ENCODE measurements at places on chromosomes 7 and 10.

- peak; percentile 33 for DNase-seq
Measured at GRCh38 chr10:125048094-125048864, 106.4 kb downstream of the ZRANB1 start.

- no peak for DNase-seq
Measured at GRCh38 chr7:140915935-140916555, 8.7 kb downstream of the BRAF start.

DNA sequence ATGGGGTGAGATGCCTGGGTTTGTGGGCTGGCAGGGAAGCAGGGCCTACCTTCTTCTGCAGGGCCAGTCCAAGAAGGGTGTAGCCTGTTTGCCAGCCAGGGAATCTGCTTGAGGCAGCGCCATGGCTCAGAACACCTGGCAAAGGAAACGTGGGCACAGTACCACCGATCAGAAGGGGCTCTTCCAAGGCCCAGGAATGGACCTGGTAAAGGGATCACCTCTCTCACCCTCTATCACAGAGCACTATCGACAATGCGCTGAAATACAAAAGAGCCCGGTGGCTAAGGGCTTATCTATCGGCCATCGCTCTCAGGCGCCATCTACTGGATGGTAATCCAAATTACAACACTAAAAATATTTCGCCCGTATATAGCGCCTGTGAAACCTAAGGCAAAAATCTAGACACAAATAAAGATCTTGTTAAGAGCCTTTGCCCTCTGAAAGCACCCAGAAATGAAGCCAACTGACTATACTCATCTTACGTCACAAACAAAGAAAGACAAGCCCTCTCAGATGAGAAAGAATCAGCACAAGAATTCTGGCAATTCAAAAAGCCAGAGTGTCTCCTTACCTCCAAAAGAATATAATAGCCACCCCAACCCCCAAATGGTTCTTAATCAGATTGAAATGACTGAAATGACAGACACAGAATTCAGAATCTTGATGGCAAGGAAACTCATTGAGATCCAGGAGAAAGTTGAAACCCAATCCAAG is 217.8 kb upstream of the HPS1 start:
- DNase-seq: no peak

GRCh38 chr7:36904802-36905201 is 180.5 kb upstream of the AOAH start:
- no peak for DNase-seq

GRCh38 chr10:133158756-133159610 is 1.0 kb upstream of the KNDC1 start:
- no peak for DNase-seq

- DNase-seq: no peak
Measured at GRCh38 chr7:157521061-157521731, 184.4 kb downstream of the DNAJB6 start.

GRCh38 chr10:69994262-69994661 is 58.4 kb upstream of the MACROH2A2 start:
- no peak for DNase-seq

- DNase-seq: no peak
Measured at GRCh38 chr7:87767827-87768226, 108.3 kb downstream of the SLC25A40 start.

DNA sequence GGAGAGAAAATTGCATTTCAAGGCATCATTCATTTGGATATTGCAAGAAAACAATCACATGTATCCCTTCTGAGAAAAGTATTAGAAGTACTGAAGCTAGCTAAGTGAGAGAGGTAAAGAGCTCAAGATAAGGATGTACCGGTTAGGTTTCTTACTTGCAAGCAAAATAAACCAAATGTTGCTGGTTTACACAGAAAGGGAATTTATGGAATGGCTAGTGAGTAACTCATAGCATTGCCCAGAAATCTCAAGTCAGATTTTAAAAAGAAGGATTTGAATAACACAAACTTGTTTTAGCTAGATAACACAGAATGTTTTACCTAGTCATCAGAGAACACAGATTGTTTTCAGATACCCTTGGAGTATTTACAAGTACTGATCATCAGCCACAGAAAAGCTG is 30.6 kb downstream of the KLHL7 start:
- DNase-seq: no peak

- DNase-seq: no peak
Measured at GRCh38 chr7:70352088-70352487, 753.8 kb downstream of the AUTS2 start.

GRCh38 chr7:127673902-127674301 is 21.9 kb downstream of the SND1 start:
- no peak for DNase-seq

DNA sequence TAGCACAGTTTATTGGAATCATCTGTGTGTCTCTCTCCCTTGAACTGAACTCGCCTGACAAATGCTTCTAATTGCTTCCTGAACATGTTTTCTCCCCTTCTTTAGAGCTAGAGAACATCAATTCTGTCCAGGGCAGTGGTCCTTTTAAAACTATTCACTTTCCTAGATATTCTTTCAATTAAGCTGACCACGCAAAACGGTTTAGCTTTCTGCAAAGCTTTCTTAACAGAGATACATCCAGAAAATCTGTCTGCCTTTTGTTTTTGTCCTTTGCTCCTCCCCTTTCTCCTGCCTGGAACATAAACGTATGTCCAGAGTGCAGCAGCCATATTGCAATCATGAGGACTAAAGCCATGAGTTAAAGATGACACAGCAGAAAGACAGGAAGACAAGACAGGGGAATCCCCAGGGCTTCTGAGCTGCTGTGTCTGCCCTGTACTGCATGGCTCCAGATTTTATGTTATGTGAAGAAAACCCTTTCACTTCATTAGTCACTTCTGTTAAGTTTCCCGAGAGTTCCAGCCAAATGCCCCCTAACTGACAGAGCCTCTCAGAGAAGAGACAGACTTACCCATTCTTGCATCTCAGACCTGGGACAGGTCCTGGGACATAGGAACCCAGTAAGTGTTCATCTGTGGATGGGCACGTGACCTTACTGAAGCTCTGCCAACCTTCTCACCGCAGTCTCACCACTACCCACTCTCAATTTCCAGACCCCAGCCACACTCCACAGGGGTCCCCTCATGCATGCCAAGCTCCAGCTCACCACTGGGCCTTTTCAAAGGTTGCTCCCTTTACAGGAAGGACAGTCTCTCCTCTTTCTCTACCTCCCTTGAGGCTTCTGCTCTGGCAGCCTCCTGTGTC is 35.0 kb upstream of the CPXM2 start:
- no peak for DNase-seq

GRCh38 chr7:77475181-77475580 is 59.0 kb upstream of the GSAP start:
- no peak for DNase-seq

DNA sequence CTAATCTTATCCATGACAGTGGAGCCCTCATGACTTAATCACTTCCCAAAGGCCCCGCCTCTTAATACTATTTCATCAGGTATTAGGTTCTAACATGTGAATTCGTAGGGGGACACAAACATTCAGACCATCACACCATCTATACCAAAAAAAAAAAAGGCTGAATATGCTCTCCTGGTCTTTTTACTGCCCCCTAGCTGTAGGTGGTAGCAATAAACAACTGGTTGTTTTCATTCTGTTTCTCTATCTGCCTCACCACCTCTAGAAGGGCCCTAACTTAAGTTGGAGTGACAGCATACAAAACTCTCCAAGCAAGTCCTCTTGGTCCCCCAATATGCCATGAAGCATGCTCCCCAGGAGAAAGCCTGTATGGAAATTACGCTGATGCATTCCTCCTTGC is 94.1 kb downstream of the GRM8 start:
- no peak for DNase-seq

DNA sequence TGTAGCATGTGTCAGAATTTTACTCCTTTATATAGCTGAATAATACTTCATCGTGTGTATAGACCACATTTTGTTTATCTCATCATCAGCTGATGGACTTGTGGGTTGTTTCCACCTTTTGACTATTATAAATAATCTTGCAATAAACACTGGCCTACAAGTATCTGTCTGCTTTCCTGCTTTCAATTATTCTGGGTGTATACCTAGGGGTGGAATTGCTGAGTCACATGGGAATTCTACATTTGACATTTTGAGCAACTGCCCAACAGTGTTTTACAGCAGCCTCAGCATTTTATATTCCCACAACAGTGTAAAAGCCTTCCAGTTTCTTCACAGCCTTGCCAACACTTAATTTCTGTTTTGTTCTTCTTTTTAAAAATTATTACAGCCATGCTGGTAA is 200.3 kb upstream of the PRSS1 start:
- DNase-seq: no peak

DNA sequence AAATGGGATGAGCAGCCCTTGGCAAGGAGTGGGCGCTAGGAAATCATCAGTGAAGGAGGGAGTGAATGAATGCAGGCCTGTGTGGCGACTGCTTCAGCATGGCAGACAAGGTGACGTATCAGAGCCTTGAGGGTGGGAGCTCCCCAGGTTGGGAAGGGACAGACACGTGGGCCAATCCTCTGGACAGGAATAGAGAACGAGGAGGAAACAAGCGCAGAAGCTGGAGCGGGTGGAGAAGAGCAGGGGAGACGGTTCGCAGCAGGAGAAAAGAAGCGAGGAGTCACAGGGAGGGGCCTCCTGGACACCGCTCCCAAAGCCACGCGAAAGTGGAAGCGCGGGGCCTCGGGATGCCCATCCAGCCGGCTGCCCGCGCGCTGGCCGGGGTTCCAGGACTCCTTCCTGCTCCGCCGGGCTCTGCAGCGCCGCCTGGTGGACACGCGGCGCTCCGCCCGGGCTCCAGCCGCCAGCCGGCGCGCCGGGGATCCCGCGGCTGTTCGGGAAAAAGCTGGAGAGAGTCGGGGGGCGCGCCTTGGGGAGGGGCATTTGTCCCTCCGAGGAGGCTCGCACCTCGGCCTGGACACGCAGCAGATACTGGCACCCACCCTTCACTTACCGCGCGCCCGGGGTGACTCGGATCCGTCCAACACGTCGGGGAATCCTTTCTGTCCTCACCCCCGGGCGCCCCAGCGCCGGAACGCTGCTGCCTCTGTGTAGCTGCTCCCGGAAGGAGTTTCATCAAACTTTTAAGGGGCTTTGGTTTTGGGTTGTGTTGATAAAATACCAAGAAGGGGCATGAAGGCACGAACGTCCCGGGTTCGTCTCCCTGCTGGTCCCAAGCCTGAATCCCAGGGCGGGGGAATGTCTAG is 6.3 kb downstream of the ZNF503 start:
- DNase-seq: no peak

- DNase-seq: no peak
Measured at GRCh38 chr10:21811245-21811585, 192.3 kb downstream of the DNAJC1 start.

- no peak for DNase-seq
Measured at GRCh38 chr7:151066273-151066974, 7.0 kb downstream of the SLC4A2 start.

DNA sequence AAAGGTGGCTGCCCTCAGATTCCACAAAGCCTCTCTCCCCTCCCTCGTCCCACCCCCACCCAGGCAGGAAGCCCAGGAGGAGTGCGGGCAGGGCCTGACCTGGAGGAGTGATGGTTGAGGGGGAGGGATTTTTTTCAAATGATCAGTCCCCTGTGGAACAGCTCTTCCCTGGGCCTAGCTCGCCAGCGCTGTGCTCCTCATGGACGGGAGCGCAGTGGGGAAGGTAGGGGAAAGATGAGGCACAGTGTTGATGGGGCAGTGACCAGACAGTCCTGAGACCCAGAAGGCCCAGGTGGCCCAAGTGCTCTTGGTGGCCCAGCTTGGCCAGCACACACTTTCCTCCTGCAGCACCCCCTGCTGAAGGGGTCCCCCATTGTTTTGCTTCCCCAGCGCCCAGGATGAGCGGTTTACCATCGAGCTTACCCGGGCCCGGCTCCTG is 8.5 kb downstream of the SAP25 start:
- no peak for DNase-seq

DNA sequence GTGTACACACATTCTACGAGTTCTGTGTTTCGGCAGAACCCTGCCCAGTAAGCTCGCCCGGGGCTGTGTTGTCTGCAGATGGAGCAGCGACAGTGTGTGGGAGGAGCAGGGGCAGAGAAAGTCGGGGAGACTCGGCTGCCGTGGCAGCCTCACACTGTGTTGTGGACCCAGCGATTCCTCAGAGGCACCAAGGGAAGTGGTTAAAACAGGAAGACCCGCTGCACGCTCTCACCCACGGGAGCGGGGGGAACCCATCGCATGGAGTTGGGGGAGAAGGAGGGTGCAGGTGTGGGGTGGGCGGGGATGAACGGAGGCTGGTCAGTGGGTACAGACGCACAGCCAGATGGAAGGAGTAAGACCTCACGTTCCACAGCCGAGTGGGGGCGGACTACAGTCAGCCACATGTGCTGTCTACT is 250.2 kb downstream of the ELFN1 start:
- no peak for DNase-seq

Data from stimulated activated CD4-positive, alpha-beta T cell treated with anti-CD3 and anti-CD28 coated beads, Interleukin-1b, Interleukin-23, amount 100 ng/mL, for 1 hour (primary cell).